ENCODE measurements at places on chromosomes 11 and 22.

GRCh38 chr22:36948273-36949225 lies 35.1 kb downstream of the CSF2RB start:
- no peak for DNase-seq

- DNase-seq = no peak
Measured at GRCh38 chr11:134569195-134569594, 157.2 kb upstream of the B3GAT1 start.

- no peak for DNase-seq
Measured at GRCh38 chr11:133501643-133502539, 30.4 kb downstream of the OPCML start.

GRCh38 chr11:67032830-67033551 lies 10.1 kb downstream of the SYT12 start:
- no peak for DNase-seq

DNA sequence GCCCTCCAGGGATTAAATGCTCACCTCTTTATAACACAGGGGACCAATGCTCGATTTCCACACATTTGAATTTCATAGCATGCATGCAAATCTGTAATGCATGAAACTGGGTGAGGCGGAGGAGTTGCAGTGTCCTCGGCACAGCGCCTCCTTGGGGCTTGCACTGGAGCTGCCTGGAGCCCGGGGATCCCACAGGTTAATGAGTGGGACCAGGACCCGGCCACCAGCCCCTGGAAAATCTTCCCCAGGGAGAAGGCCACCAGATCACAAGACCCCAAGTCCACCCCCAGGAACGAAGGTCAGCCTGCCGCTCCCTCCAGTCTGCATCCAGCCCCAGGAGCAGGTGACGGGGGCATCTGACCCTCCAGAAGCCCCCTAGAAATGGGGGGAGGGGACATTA lies 119.1 kb downstream of the MN1 start:
- DNase-seq = no peak

DNA sequence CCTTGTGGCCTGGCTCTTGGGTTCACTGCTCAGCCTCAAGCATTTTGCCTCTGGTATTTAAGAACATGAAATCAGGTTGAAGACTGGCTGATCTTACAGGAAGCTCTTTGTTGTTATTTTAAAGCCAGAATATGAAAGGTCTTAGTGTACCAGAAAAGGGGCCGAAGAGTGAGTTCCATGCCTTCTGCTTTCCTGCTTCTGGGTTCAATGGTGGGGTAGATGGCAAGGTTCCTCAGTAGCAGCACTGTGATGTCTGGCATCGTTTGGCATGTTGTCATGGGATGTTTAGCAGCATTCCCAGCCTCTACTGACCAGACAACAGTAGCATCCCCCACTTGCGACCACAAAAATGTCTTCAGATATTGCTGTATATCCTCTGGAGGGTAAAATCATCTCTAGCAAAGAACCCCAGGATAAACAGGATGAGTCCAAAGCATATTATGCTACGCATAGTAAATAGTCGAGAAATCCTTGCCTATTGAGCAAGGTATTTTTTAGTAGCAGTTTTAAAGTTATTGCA lies 2.4 kb downstream of the VPS26B start:
- DNase-seq = no peak

DNA sequence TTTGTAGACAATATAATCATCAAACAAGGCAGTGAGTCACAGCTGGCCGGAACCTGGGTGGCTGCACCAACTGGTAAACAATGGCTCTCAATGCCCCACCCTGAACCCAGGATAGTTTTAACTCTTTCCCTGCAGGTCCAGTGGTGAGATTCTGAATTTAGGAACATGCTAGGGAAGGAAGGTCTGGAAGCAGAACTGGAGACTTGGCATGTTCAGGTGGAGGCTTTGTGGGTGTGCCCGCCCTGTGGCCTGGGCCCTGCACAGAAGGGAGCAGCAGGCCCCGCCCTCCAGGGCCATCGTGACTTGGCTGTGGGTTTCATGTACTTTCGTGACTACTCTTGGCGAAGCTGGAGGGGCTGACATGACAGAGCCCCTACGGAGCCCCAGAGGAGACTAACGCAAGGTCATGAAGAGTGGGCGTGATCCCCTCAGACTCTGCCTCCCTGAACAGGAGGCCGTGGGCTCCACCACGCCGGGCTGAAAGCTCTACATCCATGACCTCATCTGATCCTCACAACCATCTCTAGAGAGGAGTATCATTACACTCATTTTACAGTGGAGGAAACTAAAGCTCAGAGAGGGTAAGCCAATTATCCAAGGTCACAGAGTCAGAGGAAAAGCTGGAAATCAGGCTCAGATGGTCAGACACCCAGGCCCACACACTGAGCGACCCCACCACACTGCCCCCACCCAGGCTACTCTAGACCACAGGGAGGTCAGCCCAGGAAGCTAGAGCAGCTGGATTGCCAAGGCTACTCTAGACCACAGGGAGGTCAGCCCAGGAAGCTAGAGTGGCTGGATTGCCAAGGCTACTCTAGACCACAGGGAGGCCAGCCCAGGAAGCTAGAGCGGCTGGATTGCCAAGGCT lies 27.3 kb downstream of the MAFF start:
- no peak for DNase-seq

GRCh38 chr11:65549096-65549495 lies 9.1 kb downstream of the LTBP3 start:
- no peak for DNase-seq

GRCh38 chr11:61069427-61069826 lies 32.9 kb upstream of the CD5 start:
- DNase-seq = no peak

DNA sequence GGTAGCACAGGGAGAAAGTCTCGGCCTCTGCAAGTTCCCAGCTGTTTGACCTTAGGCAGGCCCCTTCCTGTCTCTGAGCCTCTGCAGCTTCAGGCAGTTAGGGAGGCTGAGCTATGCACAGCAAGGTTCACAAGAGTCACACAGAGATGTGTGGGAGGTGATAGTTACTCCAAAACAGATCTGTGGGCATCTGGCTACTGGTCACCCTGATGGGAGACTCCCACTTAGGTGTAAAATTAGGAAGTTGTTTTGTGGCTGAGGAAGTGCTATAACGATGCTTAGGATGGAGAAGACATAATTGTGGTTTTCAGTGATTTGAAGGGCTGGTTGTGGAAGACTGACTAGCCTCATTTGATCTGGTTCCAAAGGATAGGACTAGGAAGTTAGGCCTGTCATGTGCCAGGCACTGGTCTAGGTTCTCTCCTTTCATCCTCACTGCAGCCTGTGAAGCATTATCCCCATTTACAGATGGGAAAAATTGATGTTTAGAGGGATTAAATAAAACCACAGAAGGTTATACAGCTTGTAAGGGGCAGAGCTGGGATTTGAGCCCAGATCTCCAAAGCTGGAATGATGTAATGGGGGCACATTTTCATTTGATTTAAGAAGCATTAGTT lies 13.5 kb downstream of the ACO2 start:
- no peak for DNase-seq

- DNase-seq = no peak
Measured at GRCh38 chr11:20099527-20099926, 60.7 kb downstream of the DBX1 start.

- DNase-seq = no peak
Measured at GRCh38 chr22:23113067-23113846, 28.5 kb downstream of the RSPH14 start.

GRCh38 chr11:125404157-125404810 lies 91.8 kb downstream of the FEZ1 start:
- DNase-seq = no peak

DNA sequence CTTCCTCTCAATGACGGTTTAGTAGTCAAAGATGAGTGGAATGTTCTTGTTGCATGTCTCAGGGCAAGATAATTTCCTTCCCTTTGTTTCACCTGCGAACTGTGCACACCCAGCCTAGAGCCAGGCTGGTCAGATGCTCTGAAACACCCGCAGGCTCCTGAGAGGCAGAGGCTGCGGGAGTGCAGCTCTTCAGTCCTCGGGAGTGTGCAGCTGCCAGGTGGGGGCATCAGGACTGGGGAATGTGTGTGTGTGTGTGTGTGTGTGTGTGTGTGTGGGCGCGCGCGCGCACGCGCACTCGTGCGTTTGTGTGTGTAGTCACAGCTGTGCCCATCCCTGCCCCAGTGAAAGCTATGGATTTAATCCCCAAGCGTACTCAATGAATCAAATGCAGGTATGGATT lies 136.2 kb upstream of the NTM start:
- no peak for DNase-seq

- DNase-seq = no peak
Measured at GRCh38 chr11:15690320-15690719, 575.6 kb downstream of the INSC start.

DNA sequence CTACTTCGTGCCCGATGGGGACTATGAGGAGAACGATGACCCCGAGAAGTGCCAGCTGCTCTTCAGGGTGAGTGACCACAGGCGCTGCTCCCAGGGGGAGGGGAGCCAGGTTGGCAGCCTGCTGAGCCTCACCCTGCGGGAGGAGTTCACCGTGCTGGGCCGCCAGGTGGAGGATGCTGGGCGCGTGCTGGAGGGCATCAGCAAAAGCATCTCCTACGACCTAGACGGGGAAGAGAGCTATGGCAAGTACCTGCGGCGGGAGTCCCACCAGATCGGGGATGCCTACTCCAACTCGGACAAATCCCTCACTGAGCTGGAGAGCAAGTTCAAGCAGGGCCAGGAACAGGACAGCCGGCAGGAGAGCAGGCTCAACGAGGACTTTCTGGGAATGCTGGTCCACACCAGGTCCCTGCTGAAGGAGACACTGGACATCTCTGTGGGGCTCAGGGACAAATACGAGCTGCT lies 751 bp downstream of the FIBIN start:
- DNase-seq = no peak

DNA sequence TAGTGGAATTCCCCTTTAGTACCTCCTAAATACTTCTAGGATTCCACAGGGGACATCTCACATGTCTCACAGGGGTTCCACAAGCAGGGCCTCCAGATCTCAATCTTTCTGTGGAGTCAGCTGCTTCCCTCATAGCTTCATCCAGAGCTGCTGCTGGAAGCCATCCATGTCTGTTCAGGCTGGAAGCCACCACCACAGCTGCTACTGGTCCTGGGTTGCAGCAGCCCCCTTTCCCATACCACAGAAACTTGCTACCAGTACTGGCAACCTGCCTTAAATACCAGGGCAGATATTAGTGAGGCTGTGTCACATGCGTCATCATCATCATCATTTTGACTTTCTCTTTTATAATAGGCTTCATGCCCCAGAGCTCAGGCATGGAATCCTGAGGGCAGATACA lies 242.7 kb upstream of the NCAM1 start:
- no peak for DNase-seq

DNA sequence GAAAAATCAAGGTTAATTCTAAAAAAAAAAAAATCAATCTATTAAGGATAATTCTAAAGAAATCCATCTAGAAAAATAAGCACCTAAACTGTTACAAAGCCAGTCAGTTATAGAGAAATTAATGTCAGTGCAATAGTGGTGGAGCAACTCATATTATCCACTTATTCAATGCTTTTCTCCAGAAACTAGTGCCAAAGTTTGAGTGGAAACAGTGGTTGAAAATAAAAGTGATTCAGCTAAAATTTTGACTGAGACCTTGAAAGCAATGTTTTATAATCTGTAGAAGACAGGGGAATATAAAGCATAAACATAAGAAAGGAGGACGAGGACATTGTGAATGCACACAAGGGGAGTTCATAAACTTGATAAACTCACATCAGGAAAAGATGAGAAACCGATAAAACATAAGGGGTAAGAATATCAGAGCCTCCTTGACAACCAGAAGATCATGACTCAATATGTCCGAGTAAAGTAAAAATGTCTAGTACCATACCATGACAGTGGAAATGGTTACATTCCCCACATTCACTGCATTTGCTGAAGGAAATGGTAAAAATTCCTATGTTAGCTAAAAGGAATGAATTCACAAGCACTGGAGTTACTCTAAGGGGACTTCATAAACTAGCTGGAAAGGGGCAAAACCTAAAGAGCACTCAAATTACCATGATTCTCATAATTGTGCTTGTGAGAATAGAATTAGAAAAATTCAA lies 58.7 kb upstream of the SLC5A12 start:
- DNase-seq = no peak

DNA sequence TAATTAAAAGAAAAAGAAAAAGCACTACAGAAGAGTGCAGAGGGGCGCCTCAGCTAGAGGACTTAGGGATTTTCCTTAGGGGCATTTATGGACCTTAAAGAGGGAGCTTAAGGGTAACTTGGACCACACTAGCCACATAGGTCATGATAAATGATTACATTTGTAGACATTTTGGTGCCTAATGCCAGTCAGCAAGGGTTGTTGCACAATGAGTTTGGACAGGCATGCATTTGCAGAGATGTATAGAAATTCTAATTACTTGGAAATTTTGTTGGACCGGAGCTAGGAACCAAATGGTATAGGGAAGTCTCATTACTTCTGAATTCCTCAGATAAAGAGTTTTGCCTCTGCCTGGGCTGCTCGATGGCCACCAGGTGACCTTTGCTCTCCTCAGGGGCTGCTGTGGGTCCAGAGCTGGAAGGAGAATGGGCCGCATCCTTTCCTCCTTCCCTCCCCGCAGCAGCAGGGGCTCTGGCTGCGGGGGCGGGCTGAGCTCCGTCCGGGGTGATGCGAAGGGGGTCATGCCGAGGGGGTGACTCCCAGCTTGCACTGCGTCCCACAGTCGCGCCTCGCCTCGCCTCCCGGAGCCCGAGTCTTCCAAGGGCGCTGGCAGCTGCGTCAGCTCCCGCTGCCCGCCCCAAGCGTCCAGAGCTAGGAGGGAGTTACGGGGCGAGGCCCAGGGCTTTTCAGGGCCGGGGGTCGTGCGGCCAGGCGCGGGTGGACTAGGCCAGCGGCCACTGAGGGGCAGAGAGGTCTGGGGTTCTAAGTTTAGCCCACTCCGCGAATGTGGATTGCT lies 20.3 kb upstream of the MALAT1 start:
- DNase-seq = no peak

DNA sequence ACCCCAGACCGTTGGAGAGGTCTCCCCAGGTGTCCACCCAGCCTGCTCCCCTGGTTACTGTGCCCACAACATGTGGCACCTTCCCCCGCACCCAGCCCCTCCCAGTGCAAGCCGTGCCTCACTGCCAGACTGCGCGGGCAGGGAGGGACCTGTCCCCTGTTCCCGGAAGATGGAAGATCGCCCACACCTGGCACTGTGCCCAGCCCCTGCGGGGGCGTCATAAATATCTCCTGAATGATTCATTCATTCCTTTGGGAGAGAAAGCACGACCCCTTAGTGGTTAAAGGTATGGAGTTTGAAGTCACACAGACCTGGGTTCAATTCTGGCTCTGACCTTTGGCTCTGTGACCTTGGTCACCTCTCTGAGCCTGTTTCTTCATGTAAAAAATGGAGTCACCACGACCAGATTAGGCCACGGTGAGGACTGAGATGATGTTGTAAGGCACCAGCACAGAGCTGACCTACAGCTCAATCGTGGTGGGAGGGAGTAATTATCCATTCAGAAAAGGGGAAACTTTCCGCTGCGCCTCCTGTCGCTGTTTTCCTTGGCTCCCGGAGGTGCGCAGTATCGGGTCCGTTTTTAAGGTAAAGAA lies 497 bp upstream of the SYT12 start:
- no peak for DNase-seq

GRCh38 chr22:37491559-37492427 lies 5.6 kb upstream of the MFNG start:
- no peak for DNase-seq

- no peak for DNase-seq
Measured at GRCh38 chr11:31690041-31690440, 121.1 kb downstream of the PAX6 start.

GRCh38 chr11:70862093-70862492 lies 390.3 kb downstream of the SHANK2 start:
- DNase-seq = no peak

GRCh38 chr11:73498343-73498742 lies 99.6 kb downstream of the FAM168A start:
- DNase-seq = no peak
